ENCODE measurements at places on chromosomes 11 and 22.
A peak's percentile ranks its signal among the peaks of the same experiment; 100 is the strongest.

- DNase-seq, result no peak
These were observed 203.7 kb downstream of the PGR start for GRCh38 chr11:100925935-100926334.

GRCh38 chr11:36211761-36212430 is 77.3 kb downstream of the COMMD9 start:
- DNase-seq, result no peak

- DNase-seq, result no peak
These were observed 13.6 kb downstream of the BCL9L start for GRCh38 chr11:118911880-118912741.

DNA sequence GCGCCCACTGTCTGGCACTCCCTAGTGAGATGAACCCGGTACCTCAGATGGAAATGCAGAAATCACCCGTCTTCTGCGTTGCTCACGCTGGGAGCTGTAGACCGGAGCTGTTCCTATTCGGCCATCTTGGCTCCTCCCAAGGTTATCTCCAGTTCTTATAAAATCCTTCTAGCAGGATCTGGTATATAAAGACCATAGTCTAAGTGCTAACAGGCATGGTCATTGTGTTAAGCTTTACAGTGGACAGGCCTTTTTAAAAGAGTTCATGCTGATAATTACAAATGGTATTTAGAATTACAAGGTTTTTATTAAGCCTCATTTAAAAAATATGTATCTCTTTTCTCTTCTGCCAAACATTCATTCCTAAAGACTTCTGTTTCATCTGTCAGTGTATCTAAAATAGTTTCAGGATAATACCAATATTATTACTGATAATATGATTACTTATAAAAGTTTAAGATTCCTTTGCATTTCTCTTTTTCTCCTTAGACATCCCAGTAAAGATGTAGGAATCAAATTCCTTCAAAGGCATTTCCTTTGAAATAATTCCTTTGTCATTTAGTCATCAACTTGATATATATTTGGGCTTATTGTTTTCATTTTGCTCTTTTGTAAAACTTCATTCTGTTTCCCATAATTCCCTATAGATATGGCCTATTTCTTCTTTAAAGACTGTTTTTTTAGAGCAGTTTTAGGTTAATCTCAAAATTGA is 20.7 kb downstream of the DDX10 start:
- DNase-seq, result no peak

- DNase-seq, result no peak
These were observed 98.3 kb downstream of the ELP4 start for GRCh38 chr11:31607914-31608313.

DNA sequence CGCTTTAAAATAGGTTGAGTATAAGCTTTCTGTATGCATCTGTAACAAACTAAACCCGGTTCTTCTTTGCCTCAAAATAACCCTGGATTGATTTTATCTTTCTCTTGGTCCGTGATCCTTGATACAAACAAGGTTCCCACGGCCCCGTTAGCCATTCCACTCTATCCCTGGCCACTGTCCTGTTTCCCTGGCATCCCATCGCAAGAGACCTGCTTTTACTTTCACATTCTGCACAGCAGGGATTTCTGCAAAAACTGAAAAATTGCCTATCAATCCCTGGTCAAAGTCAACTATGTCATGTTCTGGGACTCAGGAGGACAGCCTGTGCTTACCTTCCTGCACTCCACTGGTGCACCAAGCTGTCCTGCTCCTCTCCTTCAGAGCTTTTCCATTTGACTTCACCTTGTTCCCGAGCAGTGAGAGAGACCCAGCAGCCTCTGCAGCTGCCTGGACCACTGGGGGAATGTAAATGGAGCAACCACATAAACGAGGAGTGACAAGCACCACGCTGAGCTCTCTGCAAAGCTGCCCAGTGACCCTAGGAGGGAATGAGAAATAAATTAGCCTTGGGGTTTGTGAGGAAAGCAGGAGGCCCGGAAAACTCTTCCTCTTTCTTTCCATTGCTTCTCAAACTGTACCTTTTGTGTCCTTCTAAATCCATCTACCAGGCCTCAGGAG is 175.9 kb downstream of the NTM start:
- DNase-seq, result no peak

DNA sequence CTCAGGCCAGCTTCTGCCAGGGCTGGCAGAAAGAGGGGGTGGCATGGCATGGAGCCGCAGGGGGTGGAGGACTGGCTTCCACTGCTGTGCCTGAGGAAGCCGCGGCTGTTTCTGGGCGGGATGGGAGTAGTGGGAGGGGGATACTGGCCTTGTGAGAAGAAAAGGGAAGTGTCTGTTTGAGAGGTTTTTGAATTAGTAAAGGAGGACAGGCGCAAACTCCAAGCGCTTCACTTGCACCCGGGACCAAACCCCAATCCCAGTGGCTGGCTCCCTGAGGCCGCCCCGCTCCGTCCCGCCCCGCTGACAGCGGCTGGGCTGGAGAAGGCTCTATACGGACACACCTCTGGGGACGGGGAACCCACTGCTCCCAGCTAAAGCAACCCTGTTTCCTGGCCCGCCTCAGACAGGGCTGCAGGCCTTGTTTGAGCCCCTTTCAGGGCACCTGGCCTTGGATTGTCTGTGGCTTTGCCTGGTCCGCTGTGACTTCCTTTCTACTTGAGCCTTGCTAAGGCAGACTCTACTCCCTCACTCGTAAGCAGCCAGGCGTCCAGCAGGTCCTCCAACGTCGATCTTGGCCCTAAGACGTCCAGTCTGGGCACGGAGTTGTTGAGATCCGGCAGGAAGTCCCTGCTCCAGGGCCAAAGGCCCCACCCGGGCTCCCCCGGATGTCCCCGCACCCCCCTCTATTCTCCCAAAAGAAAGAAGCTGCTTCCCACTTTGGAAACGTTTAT is 2.2 kb downstream of the APOA1 start:
- DNase-seq, result no peak

GRCh38 chr22:24400034-24400725 is 27.2 kb upstream of the ADORA2A start:
- DNase-seq, result no peak

DNA sequence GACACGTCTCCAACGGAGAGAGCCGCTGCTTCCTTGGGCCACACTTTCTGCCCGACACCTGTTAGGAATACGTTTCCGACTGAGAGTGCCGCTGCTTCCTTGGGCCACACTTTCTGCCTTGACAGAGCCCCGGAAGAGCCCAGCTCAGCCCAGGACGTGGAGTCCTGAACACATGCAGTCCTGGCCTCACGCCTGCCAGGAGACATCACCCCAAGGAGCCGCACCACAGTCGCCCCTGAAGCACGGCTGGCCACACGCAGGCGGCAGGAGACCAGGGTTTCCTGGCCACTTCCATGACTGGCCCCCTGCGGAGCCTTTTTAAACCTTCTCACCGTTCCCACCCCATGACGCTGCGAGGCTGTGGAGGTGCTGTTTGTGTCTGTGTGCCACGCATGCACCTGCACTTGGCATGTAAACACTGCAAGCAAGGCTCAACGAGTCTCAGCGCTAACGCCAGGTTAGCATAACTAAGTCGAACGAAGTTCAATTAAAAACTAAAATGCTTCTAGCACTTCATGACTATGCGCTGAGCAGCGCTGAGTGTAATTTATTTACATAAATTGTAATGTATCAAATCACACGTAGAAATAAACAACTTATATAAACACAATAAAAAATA is 8.8 kb downstream of the TOLLIP start:
- no peak for DNase-seq

- no peak for DNase-seq
These were observed 74.8 kb downstream of the ETS1 start for GRCh38 chr11:128512474-128512996.

GRCh38 chr22:31488346-31488883 is 1.2 kb downstream of the EIF4ENIF1 start:
- no peak for DNase-seq

GRCh38 chr22:36971341-36972125 is 47.7 kb downstream of the TST start:
- DNase-seq, result no peak

DNA sequence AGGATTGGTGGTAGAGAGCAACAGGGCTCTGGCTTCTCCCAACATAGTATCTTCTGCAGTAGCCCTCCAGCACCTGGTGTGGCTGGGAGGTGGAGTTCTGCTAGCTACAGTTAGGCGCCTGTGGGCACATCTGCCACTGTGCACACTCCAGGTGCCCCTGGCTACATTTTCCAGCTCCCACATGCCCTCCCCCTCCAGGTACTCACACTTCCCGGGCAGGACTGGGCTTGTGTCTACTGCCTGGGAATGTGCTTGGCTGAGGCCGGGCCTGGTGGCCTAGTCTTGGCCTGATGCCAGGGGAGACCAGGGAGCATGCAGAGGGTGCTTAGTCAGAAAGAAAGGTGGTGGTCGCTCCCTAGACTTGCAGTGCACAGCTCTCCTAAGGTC is 15.8 kb downstream of the PHLDB1 start:
- no peak for DNase-seq

GRCh38 chr11:26229257-26229656 is 102.7 kb upstream of the ANO3 start:
- no peak for DNase-seq

- DNase-seq, result no peak
These were observed 73.5 kb downstream of the KCNQ1 start for GRCh38 chr11:2518111-2518982.

DNA sequence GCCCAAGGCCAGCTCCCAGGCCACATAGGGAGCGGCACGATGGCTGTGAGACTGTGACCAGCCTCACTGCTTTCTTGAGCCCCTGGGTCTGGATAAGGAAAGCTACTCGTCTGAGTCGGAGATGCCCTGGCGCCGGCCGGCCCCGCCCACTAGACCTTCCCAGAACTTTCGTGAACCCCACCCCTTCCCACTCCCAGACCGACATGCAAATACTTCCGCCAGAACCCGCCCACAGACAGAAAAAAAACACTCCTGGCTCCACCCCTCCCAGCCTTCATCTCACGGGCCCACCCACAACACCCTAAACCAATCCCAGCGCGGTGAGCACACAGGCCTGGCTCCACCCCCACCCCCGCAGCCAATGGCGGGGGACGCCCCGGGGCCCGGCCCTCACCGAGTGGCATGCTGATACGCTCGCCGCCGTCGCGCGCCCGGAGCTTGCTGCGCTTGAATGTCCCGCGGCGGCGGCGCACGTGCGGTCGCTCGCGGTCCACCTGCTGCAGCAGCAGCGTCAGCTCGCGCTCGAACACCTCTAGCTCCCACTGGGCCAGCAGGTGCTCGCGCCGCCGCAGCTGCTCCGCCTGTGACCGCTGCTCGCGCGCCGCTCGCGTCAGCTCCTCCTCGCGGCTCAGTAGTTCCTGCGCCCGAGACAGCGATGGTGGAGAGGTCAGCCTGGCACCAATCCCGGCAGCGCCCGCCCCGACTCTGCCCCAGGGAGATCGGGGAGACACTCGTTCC is 7.0 kb downstream of the MAP3K11 start:
- no peak for DNase-seq

DNA sequence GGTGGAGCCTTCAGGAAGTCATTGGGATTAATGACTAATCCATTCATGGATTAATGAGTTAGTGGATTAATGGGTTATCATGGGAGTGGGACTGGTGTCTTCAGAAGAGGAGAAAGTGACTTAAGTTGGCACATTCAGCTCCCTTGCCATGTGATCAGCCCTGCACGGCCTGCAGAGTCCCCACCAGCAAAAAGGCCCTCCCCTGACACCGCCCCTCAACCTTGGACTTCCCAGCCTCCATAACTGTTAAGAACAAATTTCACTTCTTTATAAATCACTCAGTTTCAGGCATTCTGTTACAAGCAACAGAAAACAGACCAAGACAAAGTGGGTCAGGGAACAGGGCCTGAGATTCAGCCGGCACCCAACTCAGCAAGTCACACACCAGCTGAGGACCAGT is 85.3 kb downstream of the MICAL3 start:
- no peak for DNase-seq

DNA sequence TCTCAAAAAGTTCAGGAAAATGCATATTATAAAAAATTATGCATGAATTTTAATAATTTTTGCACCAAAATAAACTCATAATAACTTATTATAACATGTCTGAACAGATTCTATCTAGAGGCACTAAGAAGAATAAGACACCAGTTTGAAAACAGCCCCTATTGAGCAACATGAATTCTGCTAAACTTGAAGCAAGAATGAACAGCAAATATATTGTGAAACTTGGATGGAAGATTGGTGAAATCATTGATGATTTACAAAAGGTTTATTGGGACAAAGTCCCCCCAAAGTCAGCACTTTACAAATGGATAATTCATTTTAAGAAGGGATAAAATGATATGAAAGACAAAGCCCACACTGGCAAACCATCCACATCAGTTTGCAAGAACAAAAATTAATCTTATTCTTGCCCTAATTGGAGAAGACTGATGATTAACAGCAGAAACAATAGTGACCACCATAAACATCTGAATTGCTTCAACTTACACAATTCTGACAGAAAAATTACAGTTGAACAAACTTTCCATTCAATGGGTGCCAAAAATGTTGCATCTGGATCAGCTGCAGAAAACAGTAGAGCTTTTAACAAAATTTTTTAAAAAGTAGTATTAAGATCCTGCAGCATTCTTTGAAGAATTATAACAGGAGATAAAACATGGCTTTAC is 257.5 kb upstream of the FAT3 start:
- peak; percentile 48 for DNase-seq

GRCh38 chr22:43971112-43971511 is 15.9 kb downstream of the SAMM50 start:
- no peak for DNase-seq

- DNase-seq, result no peak
These were observed 501.9 kb downstream of the CNTN5 start for GRCh38 chr11:99522467-99523173.

- no peak for DNase-seq
These were observed 137.3 kb upstream of the RASSF10 start for GRCh38 chr11:12871788-12872321.

- DNase-seq, result no peak
These were observed 97.1 kb upstream of the CARD18 start for GRCh38 chr11:105236664-105237063.

DNA sequence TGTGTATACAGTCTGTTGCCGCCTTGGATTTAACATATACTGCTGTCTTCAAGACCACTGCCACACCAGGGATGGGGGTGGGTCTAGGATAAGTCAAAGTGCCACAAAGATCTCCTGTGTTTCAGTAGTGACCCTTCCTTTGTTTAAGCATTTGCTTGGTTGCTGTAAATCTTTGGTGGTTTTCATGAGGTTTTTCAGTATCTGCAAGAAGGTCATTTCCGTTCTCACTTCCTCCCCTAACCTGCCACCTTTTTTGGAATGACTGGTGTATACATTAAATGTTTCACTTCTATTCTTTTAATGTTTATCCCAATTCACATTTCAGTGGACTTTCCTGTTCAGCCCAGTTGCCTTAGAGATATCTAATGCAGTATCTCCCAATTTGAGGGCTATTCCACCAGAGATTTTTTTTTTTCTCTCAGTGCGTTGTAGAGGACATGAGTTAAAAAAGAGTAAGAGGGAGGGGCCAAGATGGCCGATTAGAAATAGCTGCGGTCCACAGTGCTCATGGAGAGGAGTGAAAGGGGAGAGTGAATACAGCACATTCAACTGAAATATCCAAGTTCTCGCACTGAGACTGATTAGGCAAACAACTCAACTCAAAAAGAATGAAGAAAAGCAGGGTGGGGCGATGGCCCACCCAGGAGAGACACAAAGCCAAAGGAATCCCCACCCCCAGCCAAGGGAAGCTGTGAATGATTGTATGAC is 43.2 kb downstream of the USP47 start:
- DNase-seq, result no peak

GRCh38 chr22:46758121-46758520 is 4.3 kb upstream of the TBC1D22A start:
- DNase-seq, result no peak

GRCh38 chr11:11968511-11969280 is 39.7 kb downstream of the DKK3 start:
- no peak for DNase-seq

All from epithelial cell of proximal tubule (primary cell).